HFFc6 (cell line): ENCODE measurements at places on chromosomes 4 and X. TPM values are rescaled to one million over a fixed set of nuclear protein-coding genes. Genes with fewer than 3 reads are reported as not detected.

PPARGC1A gene
- total RNA-seq = not detected in 3 replicates

GPR50 gene
- total RNA-seq = not detected in 2 replicates

TMEM271 gene
- total RNA-seq = not detected in 2 replicates

VSIG4 gene
- total RNA-seq = not detected in 3 replicates

KLHL13 gene
- 0.05 to 0.08 TPM (median 0.07 TPM) in 3 replicates for total RNA-seq

ERVMER34-1 gene
- not detected in 3 replicates for total RNA-seq

DNA sequence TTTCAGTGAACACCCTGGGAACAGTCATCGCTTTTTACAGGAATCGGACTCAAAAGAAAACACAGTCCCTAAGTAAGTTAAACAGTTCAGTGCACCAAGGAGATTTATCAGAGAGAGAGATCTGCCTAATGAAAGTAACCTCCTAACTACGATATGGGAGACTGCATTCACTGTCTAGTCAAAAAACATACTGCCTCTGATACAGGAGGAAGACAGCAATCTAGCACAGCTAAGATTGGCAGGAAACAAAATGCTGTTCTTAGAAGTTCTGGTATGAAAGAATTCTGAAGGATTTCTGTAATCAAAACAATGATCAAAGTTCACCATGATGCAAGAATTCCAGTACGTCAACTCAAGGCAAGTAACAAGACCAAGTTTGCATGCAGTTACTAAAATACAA lies 92.8 kb downstream of the MAML3 start:
- DNase-seq = no peak

DNA sequence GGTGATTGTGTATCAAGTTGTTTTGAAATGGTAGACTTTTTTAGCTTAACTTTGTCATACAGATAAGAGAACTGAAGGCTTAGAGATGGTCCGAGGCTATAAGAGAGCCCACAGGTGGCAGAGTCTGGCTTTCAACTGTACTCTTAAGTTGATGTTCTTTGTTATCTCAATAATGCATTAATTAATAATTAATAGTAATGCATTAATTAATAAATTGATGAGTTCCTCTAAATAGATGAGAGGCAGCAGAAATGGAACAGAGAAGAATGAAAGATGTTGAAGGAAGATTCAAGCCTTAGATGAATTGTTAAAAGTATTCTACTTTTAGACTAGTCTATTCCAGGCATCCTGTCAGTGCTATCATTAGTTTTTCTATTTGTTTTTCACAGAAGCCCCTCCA lies 22.4 kb downstream of the NUDT9 start:
- no peak for DNase-seq

DNA sequence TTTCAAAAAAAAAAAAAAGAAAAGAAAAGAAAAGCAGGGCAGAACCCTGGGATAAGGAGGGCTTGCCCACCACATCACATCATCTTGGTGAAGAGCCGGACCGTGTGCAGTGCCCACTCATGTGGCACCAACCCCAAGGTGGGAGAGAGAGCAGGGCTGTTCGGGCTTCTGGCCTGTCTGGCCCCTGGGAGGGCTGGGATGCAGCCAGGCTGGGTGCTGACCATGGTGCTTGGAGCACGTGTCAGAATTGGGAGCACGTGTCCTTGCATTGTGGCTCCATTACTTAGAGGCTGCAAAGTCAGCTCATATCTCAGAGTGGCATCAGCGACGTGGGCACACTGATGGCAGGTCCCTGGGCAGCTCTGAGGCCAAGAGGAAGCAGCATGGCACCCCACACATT lies 100.9 kb upstream of the AFAP1 start:
- DNase-seq = peak; percentile 5

DNA sequence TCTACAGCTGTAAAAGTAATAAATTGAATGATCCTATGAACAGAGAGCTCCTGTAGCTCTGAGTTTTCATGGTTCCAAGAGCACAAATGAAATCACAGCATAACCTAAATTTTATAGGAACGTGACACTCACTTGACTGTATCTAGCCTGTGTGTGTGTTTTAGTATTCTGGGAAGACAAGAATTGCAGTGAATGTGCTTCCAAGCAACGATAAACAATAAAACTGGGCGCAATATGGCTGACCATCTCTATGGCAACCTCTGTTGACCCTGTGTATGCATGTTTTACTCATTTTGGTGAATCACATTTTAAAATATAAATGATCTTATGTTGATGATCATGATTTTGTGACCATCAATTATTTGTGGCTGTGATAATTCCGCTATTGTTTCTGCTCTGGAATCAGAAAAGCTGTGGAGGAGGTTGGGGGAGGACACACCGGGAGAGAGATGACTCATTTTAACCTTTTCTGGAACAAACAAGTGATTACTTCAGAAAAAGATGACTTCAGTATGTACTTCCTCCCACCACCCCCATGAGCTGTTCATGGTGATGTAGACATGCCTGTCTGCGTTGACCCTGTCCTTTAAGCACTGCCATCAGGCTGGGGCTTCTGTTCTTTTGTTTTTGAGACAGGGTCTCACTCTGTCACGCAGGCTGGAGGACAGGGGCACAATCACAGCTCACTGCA lies 31.8 kb downstream of the USP11 start:
- DNase-seq = peak; percentile 0

DNA sequence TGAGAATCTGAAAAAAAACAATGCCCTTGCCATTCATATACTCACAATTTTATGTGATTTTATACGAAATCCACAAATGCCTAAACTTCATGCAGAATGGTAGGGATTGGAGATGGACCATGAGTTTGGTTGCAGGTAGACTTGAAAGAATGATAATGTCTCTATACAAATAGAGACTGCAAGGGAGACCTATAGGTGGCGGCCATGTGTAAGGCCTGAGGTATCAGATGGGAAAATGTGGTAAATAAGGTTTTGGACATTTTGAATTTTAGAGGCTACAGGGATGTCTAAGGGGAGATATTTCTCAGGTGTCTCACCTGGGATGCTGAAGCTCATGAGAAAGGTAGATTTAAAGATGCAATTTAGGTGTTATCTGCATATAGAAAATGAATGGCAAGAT lies 78.0 kb downstream of the GABRB1 start:
- DNase-seq = no peak

DNA sequence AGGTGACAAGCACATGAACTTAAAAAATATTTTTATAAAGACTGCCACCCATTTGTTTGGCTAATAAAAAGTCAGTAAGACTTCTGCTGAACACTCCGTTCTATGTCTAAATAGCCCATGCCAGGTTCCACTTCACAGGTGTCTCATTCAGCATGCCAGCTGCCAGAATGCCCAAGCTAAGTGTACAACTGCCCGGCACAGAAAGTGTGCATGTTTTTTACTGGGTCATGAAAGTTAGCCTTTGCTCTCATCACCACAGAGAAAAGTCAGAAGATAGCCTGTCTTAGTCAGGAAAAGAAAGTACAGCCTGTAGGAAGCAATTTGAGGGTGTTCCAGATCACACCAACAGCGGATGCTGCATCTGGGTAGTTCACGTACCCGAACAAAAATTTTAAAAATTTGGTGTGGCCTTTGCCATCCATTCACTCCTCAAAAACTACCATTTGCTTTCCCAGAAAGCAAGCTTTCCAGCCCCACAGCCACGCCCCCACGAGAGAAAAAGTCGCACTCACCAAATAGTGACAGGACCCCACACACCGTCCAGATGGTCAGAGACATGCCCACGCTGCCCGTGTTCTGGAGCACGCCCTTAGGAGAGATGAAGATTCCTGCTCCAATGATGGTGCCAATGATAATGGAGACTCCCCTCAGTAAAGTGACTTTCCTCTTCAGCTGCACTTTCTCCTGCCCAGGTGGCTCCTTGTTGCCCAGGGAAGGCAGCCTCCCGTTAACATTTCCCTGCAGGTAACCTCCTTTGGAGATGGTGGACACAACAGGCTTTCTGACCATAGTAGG lies 671 bp downstream of the SLC7A11 start:
- DNase-seq = peak; percentile 23

DNA sequence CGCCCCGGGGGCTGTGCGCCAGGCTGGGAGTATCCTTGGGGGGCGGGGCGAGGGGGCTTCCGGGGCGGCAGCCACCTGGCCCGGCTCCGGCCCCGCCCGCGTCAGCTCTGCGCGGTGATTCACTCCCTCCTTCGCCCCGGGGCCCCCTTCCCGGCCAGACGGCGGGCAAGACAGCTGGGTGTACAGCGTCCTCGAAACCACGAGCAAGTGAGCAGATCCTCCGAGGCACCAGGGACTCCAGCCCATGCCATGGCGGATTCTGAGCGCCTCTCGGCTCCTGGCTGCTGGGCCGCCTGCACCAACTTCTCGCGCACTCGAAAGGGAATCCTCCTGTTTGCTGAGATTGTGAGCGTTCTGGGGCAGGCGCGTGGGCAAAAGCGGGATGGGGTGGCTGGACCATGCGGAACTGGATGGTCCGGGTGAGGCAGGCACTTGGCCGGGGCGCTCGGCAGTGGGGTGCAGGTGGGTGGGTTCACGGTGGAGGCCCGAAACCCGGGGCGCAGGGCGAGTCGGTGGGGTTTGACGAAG lies at the start of gene PLP2:
PLP2 (plus strand) TSS at position 147 of the 528 bp plus-strand sequence; CDS start at position 250, 103 bp downstream.
- DNase-seq = peak; percentile 53

DNA sequence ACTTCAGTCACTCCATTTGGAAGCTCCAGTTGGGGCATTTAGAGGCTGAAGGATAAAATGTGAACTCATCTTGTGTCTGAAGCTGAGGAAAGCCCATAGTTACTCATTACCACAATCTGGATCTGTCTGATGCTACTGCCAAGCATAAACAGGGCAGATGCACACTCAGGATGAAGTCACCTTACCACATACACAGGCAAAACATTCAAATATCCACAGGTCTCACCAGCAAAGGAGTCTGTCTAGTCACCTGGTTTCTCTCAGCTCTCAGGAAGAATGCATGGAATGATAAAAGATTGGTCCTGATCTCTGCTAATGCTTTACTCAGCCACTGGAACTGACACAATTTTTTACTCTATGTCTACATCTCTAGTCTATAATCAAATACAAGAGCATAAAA lies 13.0 kb upstream of the ODAPH start:
- peak; percentile 79 for DNase-seq

GRCh38 chrX:44432641-44433040 lies 89.2 kb upstream of the EFHC2 start:
- DNase-seq = no peak

DNA sequence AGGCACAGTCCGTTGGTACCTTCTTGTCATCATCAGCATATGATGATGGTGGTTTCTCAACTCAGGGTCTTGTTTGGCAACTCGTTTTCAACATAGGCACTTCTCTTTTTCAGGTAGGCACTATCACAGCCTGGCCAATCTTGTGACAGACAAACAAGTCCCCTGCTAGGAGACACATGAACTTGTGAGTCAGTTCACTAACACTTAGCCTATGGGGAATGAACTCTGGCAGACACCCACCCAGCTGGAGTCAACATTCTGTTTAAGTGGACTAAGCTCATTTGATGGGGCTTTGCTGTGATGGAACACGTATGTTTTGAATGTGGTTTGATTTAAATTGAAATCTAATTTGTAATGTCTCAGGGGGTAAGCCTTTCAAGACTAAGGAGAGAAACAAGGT lies 100.7 kb upstream of the MAMLD1 start:
- no peak for DNase-seq

- no peak for DNase-seq
Measured at GRCh38 chr4:97665553-97665952, 477.7 kb downstream of the STPG2 start.

DNA sequence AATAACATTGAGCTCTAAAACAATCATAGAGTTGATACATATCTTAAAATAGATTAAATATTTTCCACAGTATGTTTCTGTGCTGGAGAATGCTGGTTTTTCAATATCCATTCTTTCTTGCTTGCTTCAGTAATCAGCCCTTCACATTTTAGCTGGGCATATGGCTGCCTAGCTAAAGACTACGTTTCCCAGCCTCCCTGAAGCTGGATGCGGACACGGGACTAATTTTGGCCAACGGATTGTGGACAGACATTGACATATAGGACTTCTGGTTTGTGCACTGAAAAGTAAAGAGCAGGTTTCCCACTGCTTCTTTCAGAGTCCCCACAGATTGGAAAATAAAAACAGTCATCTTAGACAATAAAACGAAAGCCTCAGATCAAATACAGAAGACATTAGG lies 97.3 kb downstream of the COL25A1 start:
- no peak for DNase-seq
